ENCODE measurements at places on chromosomes 1 and 21.

GRCh38 chr1:32232558-32233304 lies 10.5 kb downstream of the EIF3I start:
- no peak for DNase-seq

DNA sequence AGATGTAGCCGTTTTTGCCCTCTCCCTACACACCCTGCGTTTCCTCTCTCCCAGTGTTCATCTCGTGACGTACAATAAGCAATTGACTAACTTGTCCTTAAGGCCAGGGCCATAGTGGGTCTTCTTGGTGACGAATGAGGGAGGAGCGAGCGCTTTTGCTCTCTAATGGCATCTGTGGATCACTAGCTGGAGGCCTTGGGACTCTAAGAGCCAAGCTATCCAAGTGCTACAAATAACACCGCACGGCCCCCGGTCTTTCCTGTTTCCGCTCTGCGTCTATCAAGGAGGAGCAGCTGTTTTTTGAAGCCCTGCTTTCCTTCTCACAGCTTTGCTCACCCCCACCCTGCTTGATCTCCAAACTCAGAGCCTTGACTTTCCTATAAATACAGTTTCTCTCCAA lies 25.2 kb downstream of the EVA1C start:
- no peak for DNase-seq

- no peak for DNase-seq
These were observed 16.7 kb downstream of the KDM1A start for GRCh38 chr1:23035823-23036452.

- no peak for DNase-seq
These were observed 102.2 kb upstream of the HAO2 start for GRCh38 chr1:119266386-119266785.

DNA sequence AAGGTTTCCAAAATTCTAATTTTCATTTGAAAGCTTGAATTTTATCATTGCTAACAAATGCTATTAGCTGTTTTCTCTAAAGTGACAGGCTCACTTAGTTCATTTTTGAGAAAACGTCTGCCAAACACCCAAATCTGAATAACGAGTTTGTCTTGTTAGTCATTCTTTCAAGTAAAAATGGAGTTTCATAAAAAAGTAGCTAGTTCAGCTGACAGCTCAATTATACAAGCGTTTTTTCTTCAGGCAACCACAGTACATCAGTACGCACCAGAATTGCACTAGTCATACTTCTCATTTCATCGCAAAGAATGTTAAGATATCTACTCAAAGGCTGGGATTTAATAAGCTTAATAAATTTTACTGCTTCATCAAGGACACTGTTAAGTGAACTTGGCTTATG lies 72.3 kb upstream of the SLFNL1 start:
- no peak for DNase-seq

DNA sequence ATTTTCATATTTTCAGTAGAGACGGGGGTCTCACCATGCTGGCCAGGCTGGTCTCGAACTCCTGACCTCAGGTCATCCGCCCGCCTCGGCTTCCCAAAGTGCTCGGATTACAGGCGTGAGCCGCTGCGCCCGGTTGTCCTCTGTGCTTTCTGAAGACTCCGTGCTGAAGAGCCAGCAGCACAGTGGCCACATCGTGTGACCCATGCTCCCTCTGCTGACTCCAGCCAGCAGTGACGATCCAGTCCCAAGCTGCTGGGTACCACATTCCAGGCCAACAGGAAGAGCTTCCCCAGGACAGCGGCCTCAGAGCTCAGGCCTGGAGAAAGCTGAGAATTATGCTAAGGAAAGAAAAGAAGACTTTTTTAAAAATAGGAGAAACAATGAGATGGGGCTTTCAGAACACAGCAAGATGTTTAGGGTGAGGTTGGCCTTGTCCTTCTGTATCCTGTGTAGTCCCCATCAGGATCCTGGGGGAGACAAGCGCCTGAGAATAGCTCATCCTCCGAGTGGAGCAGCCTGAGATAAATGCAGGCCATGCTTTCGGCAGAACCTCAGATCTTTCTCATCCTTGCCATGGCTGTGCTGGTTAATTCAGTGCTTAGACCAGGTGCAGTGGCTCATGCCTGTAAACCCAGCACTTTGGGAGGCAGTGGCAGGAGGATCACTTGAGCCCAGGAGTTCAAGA lies 207.1 kb downstream of the SLC35F3 start:
- peak; percentile 13 for DNase-seq

DNA sequence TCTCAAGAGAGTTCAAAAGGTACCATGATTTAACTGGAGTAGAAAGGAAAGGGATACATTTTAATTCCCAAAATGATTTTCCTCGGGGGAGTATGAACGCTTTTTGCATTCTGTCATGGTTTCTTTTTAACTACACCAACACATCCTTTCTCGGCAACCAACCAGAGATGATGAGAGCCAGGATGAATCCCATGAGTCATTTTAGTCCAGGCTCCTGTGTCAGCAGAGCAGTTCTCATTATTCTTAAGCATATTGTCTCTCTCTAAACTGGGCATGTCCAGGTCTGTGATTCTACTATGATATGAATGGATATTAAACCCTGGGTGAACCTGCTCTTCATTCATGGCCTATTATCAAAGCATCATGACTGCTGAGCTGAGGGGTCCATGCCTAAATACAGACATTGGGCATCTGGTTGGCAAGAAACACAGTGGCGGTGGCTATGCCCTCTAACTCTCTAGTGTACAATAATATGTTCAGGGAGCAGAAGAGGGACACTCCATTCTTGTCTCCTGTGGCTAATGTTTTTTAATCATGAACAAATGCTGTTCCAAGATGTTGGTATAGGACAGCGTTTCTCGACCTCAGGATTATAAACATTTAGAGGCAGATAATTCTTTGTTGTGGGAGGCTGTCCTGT lies 124.3 kb upstream of the ESRRG start:
- no peak for DNase-seq

DNA sequence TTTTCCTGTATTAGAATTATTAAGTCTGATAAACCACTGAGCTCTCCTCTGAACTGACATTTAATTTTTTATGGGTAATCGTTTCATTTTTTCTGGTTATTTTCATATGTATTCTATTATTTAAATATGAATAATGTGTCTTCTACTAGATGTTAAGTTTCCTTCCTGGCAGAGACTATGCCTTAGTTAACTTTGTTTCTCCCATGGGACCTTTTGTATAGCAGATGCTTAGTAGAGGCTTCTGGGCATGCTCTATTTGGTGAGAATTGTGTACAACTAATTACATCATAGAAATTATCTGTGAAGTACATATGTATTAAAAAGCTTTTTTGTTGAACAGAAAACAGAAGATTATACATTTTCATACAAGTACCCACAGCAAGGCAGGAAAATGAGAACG lies 23.4 kb downstream of the CTBS start:
- no peak for DNase-seq

- DNase-seq = no peak
These were observed 45.3 kb downstream of the TIAM1 start for GRCh38 chr21:31298618-31299269.

DNA sequence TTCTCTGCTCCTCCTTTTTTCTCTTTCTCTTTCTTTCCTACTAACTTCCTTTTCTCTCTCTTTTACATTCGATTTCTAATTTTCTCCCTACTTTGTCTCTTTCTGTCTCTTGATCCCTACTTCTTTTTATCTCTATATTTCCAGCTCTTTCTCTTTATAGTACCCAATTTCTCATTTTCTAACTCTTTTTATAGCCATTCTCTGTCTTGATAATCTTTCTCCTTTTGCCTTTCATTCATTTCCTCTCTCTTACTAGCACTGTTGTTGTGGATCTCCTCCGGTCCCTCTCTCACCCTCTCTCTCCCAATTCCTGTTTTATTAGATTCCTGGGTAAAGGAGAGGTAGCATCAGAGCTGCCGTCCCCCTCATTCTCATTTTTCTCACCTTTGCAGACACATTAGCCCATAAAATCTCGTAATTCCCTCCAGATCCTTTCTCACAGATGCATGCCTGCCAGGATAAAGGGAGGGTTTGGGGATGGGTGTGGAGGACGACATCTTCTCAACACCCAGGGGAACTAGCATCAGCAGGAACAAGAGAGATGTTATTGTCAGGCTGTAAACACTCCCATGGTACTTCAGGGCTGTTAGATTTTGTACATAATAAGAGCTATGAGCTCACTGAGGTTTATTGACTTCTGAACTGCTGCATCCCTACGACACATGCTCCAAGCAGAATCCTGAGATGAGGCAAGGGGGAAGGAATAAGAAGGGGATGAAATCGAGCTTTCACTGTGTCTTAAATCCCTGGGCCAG lies 159.0 kb upstream of the GALNT2 start:
- DNase-seq = no peak

DNA sequence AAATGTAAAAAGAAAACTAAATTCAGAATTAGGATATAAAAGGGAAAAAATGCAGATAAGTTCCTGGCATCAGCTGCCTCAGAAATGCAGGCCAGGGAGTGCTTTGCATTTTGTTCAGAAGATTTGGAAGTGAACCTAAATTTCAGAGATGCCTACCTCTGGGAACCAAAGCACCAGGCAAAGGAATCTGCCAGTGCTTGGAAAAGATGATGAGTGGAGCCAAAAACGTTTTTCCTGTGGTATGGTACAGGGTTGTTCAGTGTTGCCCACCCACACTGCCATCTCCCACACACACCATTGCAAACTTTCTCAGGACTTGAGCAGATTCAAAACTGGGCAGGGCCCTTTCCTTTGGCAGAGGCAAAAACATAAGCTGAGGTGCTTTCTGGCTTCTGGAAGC lies 349.5 kb downstream of the TGFB2 start:
- no peak for DNase-seq

Measured in Kasumi-1 (cell line).